ENCODE measurements at places on chromosomes 7 and 10.

DNA sequence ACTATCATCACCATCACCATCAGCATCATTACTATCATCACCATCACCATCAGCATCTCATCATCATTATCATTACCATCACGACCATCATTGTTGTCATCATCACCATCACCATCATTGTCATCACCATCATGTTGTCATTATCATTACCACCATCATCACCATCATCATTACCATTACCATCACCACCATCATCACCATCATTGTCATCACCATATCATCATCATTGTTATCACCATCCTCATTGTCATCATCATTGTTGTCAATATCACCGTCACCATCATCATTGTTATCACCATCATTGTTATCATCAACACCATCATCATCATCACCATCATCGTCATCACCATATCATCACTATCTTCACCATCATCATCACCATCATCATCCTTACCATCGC lies 124.3 kb downstream of the PTPRN2 start:
- no peak for DNase-seq

DNA sequence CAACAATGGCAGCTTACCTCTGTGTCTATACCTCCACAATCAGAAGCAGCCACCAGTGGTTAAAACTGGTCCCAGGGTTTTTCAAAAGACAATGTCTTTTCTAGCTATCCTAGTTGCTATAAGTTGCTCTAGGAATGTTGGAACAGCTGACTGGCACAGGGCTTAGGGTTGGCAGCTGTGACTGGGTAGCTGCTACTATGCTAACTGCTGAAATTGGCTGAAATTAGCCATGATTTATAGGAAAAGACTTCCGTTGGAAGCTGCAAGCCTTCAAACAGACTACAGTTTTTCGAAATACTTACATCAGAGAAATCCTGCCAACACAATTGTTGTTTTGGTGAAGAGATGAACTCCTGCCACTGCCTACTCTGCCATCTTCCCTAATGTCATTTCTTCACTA lies 102.3 kb downstream of the MKX start:
- no peak for DNase-seq

GRCh38 chr10:106360870-106361269 lies 803.6 kb downstream of the SORCS1 start:
- DNase-seq: no peak

GRCh38 chr7:31078363-31078990 lies 26.4 kb downstream of the ADCYAP1R1 start:
- DNase-seq: peak; percentile 60

DNA sequence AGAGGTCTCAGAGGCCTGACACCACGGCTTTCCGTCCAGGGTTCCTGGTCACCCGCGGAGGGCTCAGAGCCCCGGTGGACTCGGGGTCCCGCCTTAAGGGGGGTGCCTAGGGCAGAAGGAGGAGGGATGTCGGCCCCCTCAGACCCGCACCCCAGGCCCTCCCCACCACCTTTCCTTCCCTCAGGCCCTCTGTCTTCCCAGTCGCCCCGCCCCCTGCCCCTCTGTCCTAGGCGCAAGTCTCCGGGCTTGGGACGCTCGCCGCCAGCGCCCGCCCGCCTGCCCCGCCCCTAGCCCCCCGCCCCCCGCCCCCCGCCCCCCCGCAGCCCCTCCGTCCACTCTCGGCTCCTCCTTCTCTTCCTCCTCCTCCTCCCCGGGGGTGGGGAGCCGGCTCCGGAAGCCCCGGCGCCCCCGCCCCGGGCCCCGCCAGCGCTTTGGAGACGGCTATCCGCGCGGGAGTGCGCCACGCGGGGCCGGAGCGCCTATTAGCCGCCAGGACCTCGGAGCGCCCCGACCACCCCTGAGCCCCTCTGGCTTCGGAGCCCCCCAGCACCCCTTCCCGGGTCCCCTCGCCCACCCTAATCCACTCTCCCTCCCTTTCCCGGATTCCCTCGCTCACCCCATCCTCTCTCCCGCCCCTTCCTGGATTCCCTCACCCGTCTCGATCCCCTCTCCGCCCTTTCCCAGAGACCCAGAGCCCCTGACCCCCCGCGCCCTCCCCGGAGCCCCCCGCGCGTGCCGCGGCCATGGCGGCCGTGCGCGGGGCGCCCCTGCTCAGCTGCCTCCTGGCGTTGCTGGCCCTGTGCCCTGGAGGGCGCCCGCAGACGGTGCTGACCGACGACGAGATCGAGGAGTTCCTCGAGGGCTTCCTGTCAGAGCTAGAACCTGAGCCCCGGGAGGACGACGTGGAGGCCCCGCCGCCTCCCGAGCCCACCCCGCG lies at the start of gene AEBP1:
AEBP1 (plus strand) TSS at position 423 of the 937 bp plus-strand sequence; CDS start at position 744, 321 bp downstream.
- peak; percentile 88 for DNase-seq

- no peak for DNase-seq
Observed at GRCh38 chr7:148804343-148805235, 79.5 kb downstream of the EZH2 start.

DNA sequence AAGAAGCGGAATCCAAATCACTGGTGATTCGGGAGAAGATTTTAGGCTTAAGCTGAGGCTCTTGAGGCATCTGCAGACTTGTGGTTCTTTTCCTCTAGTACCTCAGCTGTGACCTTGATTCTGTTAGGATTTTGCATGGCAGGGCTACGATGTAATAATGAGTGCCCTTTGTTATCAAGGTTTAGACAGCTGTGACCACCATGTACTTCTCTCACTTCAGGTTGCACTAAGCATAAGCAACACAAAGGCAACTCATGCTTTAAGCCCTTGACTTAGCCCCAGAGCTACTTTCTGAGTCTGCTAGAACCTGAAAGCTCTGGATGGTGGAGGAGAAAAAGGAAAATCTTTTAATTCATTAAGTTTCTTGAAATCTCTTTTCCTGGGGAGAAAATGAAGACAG lies 1052.3 kb upstream of the PHF14 start:
- no peak for DNase-seq

All from upper lobe of left lung (tissue), 6 donors.